ENCODE measurements at places on chromosomes 7 and 10.

DNA sequence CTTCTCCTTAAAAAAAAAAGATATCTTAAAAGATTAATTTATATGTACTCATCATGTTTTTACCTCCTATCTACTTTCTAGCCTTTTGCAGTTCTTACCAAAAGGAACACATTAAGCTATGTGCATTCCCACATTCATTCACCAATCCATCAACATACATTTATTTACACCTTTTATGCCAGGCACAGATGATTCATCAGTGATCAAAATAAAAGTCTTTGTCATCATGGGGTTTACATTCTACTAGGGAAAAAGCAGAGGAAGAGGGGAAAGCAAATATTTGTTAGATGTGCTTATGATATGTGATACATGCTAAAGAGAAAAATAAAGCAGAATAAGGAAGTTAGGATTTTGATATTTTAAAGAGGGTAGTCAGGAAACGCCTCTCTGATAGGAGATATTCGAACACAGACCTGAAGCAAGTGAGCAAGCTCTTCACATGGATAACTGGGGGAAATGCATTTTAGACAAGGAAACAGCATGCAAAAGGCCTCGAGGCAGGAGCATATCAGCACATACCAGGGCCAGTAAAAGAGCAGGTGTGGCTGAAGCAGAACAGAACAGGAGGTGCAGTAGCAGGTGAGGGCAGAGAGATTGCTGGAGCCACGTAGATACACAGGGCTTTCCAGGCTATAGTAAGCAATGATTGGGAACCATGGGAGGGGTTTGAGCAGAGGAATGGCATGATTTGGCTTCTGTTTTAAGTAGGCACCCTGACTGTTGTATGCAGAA is 67.4 kb downstream of the REEP3 start:
- DNase-seq, result no peak

DNA sequence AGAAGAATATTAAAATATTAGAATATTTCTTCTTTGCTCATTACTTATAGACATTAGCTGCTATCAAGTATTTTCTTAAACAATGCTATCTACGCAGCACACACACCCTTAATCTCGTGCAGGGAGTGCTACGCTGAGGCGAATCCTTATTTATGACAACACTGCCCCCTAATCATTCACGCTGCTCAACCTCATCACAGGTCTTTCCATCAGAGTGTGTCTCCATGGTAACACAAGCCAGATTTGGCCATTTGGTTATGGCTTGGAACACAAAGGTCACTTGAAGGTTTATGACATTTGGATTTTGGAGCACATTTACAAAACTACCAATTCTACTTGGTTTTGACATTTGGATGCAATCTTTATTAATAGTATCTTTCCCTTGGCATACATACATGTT is 45.4 kb upstream of the MYO3A start:
- no peak for DNase-seq

DNA sequence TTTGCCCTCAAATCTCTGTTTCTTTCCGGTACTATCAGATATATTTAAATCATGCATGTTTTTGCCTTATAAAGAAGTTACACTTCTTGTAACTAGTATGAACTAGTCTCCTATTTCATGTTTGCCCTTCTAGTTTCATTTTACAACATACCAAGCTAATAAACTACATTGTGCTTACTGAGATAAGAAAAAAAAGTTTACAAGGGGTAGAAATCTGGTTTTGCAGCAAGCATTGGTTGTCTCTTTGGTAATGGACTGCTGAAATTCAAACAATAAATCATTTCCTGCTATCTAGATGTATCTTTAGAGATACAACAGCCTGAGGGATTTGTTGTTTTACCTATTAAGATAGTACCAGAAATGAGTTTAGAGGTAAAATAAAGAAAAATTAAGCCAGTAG is 18.8 kb downstream of the PTTG1IP2 start:
- DNase-seq, result no peak

- DNase-seq, result no peak
Measured at GRCh38 chr10:88515235-88515634, 67.9 kb downstream of the RNLS start.

DNA sequence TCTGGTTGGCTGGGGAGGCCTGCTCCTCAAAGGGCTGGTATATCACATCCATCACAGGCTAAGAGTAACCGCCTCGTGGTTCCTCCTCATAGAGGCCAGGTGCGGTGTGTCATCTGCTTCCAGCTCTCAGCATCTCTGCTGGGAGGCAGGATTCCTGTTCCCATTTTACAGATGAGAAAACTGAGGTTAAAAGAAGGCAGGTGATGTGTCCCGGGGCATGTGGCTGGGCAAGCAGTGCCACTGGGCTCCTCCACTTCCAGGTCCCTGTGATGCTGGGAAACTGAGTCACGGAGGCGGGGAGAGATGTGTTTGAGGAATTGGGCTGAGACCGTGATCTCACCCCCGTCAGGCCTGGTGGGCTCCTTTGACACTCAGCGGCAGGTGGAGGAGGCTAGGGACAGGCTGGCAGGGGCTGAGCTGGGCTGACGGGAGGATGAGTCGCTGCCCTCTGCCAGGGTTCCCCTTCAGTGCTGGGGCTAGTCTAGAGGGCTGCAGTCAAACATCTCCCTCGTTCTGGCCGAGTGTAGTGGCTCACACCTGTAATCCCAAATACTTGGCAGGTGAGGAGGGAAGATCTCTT is 9.4 kb downstream of the ARPC1B start:
- DNase-seq, result no peak

- no peak for DNase-seq
Measured at GRCh38 chr10:76942628-76943416, 694.8 kb downstream of the KCNMA1 start.
